GM12892 (cell line): ENCODE measurements at places on chromosomes 3 and 15.

DNA sequence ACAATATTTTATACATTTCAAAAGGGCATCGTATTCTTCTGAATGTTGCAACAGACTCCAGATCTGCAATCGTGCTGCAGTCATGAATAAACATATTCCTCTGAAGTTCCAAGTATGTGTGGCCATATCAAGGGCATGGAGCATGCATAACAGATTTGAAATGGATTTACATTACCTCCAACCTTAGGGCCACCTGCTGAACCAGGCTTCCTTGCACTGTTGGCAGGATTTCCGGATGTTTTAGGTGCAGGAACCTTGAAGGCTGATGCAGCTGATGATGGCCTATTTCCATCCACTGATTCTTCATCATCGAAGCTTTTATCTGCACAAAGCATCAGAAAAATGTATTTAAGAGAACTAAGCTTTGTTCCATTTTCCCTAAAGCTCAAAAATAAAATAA is 73.5 kb downstream of the CLASP2 start:
- DNase-seq: no peak

DNA sequence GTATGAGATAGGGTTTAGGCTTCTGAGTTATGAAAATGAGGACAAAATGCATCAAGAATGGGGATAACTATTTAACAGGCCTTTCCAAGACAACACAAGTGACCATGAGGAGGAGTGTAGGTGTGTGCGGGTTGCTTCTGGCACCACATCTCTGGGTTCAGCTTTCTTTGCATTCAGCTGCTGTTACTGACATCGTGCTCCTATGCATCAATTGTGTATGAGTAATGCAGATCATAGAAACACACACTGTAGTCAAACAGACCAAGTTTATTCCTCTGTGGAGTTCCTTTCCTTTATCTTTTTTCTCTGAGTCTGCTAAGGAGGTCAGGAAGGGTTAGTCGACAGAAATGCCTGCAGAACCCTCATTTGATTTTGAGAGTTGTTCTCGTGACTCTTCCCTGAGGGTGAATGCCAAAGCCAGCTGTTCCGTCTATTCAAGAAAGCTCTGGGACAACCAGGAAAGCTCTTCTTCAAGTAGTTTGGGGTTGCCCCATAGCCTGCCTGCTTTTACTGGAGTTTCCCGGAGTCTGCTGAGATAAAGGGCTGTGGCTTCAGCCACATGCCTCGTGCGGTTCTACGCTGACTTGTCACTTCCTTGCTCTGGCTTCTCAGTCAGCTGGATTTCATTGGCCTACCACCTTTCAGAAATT is 136.7 kb upstream of the TLE3 start:
- DNase-seq: no peak

- no peak for DNase-seq
These were observed 12.7 kb downstream of the SEMA3G start for GRCh38 chr3:52432225-52432624.

GRCh38 chr3:126053949-126054569 is 29.9 kb downstream of the SLC41A3 start:
- DNase-seq: no peak

DNA sequence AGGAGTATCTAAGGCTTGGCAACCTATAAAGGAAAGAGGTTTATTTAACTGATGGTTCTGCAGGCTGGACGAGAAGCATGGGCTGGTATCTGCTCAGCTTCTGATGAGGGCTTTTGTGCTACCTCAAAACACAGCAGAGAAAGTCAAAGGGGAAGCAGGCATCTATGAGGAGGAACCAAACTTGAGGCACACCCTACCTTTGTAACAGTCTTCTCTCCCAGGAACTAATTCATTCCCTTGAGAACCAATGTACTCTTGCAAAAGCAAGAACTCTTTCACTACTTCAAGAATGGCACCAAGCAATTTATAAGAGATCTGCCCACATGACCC is 109.0 kb downstream of the CGGBP1 start:
- no peak for DNase-seq

DNA sequence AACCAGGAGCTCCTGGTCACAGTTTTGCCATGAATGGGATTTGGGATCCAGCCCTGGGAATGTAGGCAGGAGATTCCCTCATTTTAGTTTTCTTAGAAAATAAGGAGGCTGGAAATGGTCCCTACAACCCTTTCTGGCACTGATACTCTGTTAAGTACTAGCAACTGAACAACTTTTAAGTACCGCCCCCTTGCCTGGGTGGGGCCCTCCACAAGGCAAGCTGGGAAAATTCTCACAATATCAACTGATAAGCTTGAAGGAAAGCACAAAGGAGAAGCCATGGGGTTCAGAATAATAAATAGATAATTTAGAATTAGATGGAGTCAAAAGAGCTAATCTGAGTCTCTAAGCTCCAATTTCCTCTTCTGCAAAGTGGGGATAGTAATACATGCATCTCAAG is 4.2 kb upstream of the DGKG start:
- DNase-seq: no peak

DNA sequence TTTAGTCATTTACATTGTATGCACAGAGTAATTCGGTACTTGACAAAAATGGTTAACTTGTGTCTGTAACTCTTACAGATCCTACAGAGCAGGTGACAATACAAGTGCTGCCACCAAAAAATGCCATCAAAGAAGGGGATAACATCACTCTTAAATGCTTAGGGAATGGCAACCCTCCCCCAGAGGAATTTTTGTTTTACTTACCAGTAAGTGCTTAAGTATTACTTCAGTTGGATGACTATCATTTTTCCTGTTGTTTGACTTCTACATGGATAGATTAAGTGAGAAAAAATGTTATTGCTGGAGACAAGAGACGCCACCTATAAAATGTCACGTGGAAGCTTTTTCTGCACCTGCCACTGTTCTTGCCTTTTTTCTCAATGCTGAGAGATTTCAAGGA is 173.2 kb downstream of the ALCAM start:
- no peak for DNase-seq

GRCh38 chr15:51718219-51718618 is 19.2 kb downstream of the LYSMD2 start:
- no peak for DNase-seq

- DNase-seq: no peak
These were observed 108.1 kb upstream of the THBS1 start for GRCh38 chr15:39472621-39473297.

- DNase-seq: no peak
These were observed 13.6 kb upstream of the GP9 start for GRCh38 chr3:129046732-129047552.

GRCh38 chr15:31801152-31801551 is 229.2 kb upstream of the CHRNA7 start:
- DNase-seq: no peak

DNA sequence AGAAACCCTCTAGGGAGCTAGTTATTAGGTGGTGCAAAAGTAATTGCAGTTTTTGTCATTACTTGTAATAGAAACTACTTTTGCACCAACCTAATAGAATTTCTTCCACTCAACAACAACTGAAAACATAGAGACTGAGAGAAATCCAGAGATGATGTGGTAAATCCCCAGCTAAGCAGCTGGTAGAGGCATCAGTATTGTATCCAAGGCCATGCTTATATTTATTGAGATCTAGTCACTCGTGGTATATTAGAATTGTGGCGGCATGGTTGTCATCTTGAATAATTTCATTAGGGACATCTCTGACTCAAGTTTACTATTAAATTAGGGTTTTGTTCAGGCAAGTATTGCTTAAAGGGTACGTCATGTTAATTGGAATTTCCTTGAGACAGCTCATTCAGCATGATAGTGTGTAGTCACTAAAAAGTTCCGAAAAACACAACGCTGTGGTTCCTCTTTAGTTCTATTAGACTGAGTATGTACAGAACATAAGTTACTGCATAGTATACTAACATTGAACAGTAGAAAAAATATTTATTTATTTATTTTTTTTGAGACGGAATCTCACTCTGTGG is 35.3 kb downstream of the PAK2 start:
- no peak for DNase-seq

DNA sequence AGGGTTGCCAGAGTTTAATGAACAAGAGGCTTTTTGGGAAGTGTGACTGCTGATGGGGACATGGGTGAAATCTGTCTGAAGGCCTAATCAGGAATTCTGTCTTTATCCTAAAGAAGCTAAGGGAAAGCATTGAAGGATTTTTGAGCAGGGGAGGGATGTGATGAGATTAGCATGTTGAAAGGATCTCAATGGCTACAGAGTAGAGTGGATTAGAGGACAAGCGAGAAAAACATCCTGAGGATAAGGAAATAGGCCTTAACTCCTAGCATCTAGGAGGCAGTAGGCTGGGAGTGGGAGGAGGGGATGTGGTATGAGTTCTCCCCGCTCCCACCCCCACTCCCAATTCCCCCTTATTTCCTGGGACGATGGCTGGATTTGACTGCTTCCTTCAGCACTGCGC is 35.1 kb upstream of the SNTN start:
- no peak for DNase-seq

- no peak for DNase-seq
These were observed 13.1 kb downstream of the ZBTB47 start for GRCh38 chr3:42666577-42666998.

DNA sequence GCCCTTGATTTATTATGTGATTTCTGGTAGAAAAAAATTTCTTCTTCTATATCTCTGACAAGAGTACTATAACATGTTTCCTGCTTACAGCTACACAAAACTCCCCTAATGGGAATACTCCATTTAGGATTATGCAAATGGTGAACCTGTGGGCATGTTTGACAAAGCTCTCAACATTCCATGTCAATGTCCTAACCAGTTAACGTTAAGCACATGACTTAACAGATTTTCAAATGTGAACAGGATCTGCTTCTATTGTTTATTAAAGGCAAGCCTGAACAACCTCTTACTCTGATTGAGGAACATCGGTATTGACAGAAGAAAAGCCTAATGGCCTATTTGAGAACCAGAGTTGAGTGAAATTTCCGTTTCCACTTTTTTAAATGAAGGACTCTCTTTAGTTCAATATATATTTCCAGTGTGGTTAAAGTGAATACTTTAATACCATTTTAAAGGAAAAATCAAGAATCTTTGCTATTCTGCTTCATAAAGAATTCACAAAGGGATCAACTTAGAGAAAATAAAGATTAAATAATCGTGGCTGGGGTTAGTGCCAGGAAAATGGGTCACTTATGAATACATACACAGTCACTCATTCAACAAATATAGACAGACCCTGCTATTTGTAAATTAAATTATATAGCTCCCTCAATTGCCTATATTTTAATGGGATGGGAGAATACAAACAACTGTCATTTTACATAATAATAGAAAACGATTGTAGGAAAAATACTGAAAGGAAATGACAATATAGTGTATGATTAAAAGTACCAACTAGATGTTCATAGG is 300.3 kb upstream of the CBLB start:
- no peak for DNase-seq

DNA sequence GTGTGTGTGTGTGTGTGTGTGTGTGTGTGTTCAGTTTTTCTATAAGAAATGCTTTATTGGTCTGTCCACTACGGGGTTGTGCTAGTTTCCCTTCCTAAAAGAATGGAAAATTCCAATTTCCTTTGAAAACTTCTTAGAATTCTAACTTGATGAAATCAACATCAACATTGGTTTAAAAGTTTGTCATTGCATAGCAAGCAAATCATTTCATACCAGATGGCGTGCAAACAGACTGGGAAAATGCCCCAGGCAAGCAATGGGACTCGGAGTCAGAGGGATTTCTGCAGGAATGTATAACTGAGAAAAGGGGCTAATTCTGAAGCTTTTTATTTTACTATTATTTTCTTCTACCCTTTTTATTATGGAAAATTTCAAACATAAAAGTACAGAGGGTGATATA is 13.1 kb upstream of the DYNC1LI1 start:
- DNase-seq: no peak

DNA sequence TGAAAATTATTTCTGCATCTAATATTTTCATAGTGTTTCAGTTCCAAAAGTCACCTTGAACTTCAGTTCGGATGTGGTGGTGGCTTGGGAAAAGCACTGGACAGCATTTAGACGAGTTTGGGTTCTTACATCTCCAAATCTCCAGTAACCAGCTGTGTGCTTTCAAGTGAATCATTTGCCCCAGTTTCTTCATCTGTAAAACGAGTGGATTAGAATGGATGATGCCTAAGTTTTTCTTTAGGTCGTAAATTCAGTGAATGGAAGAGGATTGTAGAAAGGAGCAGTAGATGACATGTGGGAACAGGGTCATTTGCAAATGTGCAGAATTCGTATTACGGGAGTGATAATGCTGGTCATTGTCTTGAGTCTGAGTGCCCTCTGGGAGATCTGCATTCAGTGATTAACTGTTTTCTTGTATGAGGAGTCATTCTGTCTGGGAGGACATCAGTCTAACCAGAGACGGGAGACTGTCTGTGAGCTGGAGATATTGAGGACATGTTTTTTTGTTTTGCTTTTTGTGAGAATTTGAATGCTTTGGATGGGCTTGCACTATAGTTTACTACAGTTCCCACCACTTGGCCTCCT is 641.6 kb upstream of the TBL1XR1 start:
- DNase-seq: no peak

GRCh38 chr3:61535826-61536225 is 25.5 kb upstream of the PTPRG start:
- DNase-seq: no peak

DNA sequence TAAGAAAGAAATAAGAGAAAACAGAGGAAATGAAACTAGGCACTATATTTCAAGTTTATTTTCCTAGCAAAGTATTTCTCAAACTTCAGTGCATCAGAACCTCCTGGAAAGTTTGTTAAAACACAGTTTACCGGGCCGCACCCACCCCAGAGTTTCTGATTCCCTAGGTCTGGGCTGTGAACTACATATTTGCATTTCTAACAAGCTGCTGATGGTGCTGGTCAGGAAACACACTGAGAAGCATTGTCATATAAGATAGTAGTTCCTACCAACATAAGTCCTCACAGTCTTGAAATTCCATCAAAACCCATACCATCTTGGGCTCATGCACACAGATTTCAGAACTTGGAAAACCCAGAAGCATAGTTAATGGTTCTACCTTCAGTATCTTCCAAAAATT is 8.3 kb downstream of the SLC9A9 start:
- DNase-seq: no peak

DNA sequence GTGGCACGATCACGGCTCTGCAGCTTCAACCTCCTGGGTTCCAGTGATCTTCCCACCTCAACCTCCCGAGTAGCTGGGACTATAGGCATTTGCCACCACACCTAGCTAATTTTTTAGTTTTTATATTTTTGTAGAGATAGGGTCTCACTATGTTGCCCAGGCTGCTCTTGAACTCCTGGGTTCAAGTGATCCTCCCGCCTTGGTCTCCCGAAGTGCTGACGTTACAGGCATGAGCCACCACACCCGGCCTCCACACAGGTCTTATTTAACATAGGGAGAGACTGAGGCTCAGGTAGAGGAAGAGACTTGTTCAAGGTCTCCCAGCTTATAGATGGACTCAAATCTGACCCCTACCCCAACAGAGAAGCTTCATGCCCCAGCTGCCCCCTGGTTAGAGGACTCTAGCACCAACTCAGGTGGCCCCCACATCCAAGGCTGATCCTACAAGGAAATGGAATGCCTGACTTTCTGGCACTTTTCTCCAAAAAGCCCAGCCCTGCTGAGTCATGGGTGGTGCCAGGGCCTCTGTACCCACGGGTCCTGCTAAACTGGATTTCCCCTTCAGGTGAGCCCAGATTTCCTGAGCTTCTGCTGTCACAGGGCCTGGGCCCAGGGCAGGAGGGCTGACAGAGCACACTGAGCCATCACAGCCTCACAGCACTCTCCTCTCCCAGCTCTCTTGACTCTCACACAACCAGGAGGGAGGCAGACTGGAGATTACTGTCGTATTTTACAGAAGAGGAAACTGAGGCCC is 5.6 kb downstream of the TMEM40 start:
- no peak for DNase-seq
